ENCODE measurements at places on chromosomes 7 and 10.

DNA sequence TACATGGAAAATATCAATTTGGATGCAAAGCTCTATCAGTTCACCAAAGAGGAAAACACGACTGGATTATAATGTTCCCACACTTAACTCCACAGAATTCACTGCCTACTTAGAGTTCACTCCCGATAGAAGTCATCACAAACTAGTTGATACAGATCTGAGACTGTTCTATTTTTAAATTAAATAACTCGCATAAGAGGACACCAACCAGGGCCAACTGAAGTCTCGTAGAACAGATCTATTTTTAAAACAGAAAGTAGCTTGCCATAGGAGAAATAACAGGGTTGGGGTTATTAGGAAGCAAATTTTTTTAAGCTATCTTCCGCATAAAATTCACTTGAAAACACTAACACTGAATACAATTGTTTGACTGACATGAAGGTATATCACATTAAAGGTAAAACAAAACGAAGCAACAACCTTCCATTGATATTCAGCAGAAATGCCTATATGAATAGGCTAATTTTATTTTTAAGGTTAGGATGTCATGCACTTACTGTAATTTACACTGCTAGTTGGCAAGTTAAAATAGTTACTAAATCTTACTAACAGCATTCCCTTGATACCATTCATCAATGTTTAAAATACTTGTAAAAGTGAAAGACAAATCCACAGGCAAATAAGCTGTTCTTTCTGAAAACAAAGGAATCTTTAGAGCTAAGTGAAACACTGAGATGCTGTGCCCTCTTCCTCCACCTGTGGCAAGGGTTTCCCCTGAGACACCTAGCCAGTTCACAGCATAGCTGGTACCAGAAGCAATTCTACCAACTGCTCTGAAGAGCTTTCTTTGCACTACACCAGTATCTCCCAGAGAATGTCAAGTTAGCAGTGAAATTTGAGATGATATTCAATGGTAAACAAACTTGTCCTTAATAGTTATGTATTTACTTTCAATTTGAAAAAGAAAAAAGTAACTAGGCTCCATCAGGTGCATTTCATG, 186.7 kb upstream of the ANK3 start:
- DNase-seq = no peak

GRCh38 chr7:38316733-38317360, 43.4 kb upstream of the TARP start:
- DNase-seq = no peak

DNA sequence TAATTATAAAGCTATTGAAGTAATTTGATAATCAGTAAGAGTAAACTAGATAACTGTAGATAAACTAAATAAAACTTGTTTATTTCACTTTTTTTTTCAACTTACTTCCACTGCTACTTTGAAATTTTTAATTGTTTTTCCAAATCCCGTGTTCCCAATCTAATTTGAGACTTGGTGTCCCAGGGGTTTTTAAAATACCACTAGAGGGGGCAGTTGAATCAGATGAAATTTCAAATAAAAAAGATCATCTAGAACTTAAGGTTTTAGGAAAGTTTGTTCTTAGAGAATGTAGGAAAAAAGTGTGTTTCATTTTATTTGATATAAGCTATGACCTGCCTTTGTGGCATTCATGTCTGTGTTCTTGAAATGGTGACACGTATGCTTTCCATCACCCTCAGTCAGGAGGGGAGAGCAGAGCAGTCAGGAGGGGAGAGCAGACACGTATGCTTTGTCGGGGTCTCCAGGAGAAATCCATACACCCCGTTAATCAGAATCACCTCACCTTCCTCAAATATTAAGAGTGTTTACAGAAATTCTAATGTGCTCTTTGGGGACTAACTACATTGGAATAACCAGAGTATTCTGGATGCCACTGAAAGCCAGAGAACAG, 49.9 kb downstream of the C10orf67 start:
- DNase-seq = no peak

GRCh38 chr7:50306494-50307367, 2.2 kb downstream of the IKZF1 start:
- DNase-seq = no peak

GRCh38 chr10:12984165-12984747, 17.3 kb downstream of the CCDC3 start:
- DNase-seq = no peak

- peak; percentile 40 for DNase-seq
Observed at GRCh38 chr7:142496545-142496991, 238.7 kb upstream of the PRSS58 start.

DNA sequence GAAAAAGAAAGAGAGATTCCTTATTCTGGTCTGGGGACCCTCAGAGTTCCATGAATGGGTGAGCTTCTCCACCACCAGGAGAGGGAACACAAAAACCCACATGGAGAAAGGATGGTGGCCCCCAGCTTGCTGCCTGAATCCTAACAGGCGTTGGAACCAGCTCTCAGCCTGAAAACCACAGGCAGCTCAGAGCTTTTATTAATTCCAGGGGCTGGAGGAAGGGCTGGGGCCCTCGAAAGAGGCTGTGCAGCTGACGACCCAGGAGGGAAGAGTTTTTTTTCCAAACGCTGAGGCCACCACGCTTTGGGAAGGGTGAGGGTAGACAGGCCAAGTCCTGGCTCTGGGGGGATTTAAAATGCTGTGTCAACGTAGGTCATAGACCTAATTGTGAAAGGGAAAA, 10.8 kb upstream of the ELN start:
- no peak for DNase-seq

GRCh38 chr10:87661861-87662785, 2.4 kb downstream of the PAPSS2 start:
- peak; percentile 66 for DNase-seq

GRCh38 chr7:149440222-149440621, 20.6 kb downstream of the ZNF777 start:
- no peak for DNase-seq

GRCh38 chr10:113303544-113304146, 249.2 kb upstream of the HABP2 start:
- DNase-seq = no peak

DNA sequence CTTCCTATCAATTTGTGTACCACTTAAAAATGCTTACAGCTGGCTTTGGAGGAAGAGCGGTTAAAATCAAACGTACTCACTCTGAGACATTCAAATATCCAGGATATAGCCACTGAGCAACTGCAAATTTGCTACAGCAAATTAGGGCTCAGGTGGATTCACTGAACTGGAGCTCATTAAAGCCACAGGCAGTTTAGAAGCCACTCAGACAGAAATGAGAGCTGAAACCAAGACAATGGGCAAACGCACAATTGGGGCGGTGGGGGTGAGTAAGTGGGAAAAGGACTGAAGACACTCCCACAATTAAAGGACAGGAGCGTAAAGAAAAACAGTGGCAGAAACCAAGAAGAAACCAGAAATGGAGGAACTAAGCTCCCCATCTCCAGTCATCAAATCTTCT, 20.5 kb downstream of the MPP7 start:
- no peak for DNase-seq
